ENCODE measurements at places on chromosomes 13 and 19. TPM values are rescaled to one million over a fixed set of nuclear protein-coding genes. Genes with fewer than 3 reads are reported as not detected.

DNA sequence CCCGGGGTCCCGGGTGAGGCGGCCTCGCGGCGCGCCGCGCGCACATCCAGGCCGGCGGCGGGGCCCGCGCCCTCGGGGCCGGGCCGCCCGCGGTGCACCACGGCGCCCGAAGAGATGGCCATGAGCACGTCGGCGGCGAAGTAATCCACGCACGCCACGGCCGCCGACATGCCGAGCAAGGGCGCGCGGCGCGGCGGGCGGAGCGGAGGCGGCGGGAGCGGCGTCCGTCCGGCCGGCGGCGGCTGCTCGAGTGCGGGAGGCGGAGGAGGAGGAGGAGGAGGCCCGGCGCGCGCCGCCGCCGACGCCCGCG, at the start of gene KLF16:
TSS of gene KLF16 (minus strand) at position 252 of the 310 bp plus-strand sequence. CDS start at position 170, 82 bp downstream.
- DNase-seq, result no peak

The CCDC169 gene
- 2.7 TPM for total RNA-seq

DNA sequence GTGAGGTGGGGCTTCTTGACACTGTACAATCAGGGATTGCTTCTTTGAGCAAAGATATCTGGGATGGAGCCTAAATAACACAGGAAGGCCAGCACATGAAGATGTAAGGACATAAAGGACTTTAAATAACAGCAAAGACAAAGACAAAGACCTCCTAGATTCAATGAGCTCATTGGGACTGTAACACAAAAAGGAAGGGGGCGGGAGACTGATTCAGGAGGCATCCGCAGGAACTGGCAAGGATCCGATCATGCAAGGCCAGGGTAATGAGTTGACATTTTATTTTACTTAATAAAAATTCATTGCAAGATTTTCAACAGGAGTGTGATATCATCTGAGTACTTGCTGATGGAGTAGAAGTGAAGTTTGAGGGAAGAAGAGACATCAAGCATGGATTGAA, 121.5 kb downstream of the LHFPL6 start:
- DNase-seq, result no peak

DNA sequence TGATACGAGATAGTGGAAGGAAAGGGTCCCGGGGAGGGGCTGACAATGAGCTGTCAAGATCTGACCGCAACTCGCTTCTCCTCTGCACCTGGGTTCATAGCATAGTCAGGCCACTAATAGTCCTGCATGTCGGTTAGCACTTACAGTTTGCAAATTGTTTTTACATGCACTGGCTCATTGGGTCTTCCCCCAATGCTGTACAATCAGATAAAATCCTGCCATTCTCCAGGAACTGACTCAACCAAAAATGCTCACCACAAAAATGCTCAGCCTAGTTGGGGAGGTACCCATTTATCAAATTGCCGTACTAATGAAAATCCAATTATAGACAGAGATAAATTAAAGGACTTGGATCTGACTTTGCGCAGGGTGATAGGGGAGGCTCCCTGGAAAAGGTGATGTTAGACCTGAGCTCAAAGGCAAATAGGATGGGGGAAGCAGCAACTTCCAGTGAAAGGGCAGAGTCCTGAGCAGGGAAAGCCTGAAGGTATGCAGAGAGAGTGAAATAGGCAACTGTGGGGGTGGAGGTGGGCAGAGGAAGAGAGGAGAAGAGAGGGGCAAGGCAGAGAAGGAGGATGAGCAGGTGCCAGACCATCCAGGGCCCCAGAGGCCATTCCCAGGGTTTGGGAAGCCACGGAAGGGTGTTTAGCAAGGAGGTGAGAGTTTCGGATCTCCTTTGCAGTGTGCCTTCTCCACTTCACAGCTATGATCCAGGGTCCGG, 326.1 kb upstream of the TSHZ3 start:
- DNase-seq, result no peak

- no peak for DNase-seq
Measured at GRCh38 chr13:24244802-24245201, 64.6 kb upstream of the C1QTNF9 start.
